Activated CD8-positive, alpha-beta T cell treated with anti-CD3 and anti-CD28 coated beads for 36 hours (primary cell): ENCODE measurements at places on chromosomes 7 and 10.

DNA sequence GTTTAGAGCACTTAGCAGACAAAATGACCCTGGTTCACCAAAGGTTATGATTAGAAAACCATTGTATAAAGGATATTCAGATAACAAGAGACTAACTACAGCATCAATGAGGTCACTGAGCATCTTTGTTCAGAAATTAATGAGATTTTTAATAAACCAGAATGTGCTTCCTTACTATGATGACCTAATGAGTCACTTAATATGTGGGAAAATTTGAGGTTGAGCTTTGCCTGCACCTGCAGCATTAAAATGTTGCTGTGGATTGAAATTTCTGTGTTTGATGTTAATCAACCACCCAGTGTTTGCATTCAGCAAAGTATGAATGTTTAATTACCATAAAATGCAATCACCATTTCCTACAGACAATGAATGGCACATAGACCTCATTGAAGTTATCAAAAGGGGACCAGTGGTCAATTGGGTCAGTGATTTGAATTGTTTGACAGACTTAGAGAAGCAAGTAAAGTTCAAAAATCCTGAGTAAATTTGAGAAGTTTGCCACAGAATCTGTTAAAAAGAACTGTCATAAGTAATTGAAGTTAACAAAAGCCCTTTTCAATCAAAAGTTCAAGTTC lies 45.8 kb downstream of the EXOC6 start:
- no peak for DNase-seq

GRCh38 chr10:120643351-120643750 lies 186.3 kb downstream of the PLPP4 start:
- DNase-seq, result no peak

DNA sequence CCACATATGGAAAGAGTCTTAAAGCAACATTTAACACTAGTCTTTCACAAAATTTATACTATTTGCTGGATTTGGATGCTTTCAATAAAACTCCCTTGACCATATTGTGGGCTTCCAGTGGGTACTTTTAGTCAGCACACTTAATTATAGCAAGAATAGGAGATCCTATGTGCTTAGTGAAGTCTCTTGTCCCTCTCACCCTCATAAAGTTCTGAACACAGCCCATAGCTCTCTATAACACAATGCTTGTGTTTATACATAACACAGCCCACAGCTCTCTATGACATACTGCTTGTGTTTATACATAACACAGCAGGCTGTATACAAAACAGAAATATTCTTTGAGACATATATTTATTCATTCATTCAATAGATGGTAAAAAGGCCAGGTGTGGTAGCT lies 79.0 kb downstream of the SEMA3C start:
- no peak for DNase-seq

- DNase-seq, result no peak
These were observed 2.5 kb downstream of the PSAP start for GRCh38 chr10:71848325-71849275.

- DNase-seq, result no peak
These were observed 241.7 kb downstream of the IPMK start for GRCh38 chr10:58026036-58026435.

DNA sequence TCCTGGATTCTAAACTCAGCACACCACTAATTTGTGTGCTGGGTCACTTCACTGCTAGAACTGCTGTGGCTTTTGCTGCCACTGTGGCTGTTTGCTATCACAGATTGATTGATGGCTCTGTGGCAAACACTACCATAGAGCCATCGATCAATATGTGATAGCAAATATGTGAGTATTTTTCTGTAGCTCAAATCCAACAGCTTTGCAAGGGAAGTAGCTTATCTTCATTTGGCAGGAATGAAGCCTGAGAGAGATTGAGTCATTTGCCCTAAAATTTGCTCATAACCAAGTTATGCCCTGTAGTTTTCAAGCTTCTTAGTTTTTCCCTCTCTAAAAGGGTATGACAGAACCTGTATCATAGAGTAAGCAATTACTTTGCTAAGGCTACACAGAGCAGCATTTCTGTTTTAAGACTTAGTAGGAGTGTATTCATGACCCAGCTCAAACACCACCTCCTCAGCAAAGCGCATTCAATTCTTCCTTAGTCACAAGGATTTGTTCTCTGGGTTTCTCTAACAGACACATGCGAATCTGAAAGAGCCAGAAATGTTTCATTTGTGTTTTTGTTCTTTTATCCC lies 43.1 kb downstream of the MINPP1 start:
- no peak for DNase-seq

DNA sequence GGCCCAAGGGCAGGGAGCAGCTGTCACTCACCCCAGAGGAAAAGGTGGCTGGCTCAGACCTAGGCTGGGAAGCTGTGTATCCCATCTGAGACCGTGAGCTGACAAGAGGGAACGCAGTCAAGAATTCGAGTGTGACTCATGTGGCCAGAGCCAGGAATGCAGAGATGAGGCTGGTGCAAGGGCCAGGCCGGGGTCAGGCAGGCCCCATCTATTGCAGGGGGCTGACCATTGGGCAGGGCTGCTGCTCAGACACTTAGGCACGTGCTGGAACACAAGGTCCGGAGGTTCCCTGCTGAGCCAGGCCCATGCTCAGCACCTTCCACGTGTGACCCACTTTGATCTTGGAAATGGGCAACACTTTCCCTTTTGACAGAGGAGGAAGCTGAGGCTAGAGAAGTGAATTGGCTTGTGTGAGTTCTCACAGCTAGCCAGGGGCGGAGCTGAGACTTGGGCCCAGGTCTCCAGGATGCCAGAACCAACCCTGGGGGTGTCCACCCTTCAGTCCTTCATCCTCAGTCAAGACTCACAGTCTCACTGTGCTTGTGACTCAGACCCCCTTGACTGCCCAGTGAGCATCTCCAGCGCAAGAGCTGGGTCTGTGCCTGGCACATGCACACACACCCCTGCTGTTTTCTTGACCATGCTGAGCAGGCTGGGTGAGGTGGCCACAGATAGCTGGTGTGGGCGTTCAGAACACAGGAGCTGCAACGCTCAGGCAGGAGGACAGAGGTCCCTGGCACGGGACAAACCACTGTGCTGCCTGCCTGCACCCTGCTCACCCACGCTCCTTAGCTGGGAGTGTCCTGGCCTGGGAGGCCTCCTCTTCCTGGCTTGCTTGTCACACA lies 47.6 kb upstream of the PPIF start:
- DNase-seq, result no peak
